ENCODE measurements at places on chromosomes 2 and 18.

GRCh38 chr2:19503406-19503805, 145.0 kb upstream of the OSR1 start:
- DNase-seq, result no peak

DNA sequence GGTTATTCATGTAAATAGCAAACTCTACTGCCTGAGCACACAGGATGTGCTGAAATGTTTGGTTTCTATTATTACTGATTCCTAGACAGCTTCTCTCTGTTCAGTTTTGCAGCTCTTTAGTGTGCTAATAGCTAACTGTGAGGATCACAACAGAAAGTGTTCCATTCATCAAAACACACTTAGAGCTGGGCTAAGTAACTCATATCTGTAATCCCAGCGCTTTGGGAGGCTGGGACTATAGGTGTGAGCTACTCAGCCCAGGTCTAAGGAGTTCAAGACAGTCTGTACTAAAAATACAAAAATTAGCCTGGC, 63.2 kb downstream of the MOGAT1 start:
- no peak for DNase-seq

DNA sequence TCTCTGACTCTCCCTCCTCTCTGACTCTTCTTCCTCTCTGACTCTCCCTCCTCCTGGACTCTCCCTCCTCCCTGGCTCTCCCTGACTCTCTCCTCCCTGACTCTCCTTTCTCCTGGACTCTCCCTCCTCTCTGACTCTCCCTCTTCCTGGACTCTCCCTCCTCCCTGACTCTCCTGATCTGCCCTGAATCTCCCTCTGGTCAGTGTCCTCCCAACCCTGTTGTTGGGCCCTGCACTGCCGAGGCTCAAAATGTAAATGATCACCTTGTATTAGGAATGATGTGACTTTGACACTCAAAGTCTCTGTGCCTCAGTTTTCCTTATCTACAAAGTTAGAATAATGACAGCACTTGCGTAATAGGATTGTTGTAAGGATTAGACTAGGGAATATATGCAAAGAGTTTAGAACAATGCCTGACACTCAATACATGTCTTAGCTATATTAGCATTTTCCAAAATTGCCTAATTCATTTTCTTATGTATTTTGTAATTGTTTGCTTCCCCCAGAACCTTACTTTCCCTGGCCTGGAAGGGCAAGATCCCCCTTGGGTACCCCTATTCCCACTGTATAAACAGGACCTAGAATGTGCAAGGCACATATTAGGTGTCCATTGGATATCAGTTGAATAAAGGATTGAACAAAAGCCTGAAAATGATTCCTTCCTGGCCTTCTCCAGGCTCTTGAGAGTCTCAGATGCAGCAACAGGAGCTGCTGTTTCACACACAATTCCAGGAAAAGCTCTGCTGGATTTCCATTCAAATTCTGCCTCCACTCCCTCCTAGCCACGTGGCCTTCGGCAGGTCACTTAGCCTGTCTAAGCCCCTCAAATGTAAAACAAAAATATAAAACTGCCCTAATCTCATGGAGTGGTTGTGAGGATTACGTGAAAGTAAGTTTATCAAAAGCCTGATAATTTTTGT, 170.1 kb downstream of the INHBB start:
- no peak for DNase-seq

DNA sequence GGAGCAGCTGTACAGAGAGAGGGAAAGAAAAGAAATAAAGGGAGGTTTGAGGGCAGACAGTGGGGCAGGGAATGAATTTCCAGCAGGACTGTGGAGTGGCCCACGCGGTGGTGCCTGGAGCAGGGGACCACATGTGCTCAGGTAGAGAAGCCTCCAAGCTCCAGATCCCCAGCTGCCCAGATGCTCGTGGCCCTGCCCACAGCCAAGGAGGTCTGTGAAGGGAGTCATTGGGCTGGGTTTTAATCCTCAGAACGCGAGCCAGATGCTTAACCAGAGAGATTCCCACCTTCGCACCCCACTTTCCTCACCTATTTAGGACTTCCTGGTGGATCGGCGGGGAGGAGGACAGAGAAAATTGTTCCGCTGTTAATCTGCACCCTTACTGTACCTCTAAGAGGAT, 369.4 kb downstream of the PARD3B start:
- DNase-seq, result no peak

DNA sequence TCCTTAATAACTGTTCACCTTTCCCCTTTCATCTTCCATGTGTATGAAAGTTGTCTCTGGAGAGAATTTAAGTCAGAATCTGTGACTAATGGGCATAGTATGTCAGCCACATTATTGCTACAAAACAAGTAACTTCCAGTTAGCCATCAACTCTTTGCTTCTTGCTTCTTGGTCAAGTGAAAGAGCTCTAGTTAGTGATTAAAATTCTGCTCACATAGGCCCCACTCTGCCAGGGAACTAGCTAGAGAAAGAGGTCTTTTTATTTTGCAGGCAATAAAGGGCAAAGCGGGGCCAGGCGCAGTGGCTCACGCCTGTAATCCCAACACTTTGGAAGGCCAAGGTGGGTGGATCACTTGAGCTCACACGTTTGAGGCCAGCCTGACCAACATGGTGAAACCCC, 64.6 kb downstream of the COLEC12 start:
- no peak for DNase-seq

GRCh38 chr18:6022845-6023244, 127.5 kb upstream of the TMEM200C start:
- no peak for DNase-seq

DNA sequence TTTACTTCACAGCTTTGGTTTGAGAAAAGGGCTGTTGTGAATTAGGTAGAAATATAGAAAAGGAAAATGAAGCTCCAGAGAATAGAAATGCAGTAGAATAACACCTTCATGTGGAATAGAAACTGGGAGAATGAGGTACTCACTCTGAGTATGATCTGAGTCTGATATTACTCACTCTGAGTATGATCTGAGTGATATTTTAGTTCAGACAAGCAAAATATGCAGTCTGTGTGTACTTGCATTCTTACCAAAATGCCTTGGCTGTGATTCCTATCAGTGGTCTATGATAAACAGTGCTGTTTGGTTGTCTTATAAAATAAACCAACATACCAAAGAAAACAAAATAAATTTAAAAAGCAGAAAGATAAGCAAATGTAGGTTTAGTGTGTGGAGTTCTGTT, 487.6 kb downstream of the THSD7B start:
- DNase-seq, result no peak

GRCh38 chr2:85974390-85974789, 85.6 kb upstream of the ST3GAL5 start:
- no peak for DNase-seq
